NCI-H226 (cell line): ENCODE measurements at places on chromosomes 4 and X.

- no peak for DNase-seq
Measured at GRCh38 chr4:86386817-86387415, 27.1 kb upstream of the MAPK10 start.

DNA sequence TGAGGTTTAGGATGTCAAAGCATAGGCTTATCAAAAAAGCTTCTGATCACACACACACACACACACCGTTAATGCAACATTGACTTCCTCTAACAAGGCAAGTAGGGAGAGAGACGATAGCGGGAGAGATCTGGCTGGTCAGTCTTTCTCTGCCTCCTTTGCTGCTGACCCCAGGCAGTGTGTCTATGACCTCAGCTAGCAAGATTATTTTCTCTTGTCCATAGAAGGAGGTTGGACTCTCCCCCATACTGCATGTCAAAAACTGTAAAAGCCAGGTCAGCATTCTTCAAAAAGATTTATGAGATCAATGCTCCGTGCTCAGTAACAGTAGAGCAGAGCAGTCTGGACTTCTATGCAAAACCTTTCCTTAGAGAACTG lies 63.5 kb upstream of the PGM2 start:
- DNase-seq = no peak

DNA sequence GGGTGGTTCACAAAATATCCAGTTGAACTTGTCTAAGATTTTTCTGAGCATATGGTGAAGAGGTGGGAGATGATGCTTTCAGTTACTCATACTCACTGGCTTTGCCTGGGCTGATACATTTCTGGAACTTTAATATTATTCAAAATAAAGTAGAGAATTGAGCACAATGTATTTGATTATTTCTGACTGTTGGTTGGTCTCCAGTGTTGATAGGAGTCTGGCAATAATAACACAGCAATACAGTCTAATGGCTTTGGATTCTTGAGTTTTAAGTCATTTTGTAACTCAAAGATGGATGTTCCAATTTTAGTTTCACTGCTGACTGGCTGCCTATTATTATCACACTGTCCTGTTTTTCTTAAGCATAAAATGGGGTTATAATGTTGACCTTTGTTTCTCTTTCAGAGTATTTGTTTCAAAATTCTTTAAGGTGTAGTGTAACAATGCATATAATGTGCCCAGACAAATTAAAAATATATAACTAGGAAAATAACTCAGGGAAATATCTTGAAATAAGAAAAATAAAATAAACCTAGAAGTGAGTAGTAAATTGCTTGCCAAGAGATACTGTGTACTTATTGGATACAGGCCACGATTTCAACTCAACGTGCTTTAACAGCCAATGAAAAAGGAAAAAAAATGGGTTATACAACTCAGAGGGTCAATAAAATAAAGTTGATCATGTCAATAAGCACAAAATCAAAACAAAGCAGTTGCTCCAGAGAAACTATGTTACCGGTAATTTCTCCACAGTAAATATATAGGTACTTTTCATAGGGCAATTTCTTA lies 99.0 kb downstream of the ARSJ start:
- DNase-seq = no peak

- peak; percentile 64 for DNase-seq
Measured at GRCh38 chr4:174429701-174430410, 92.4 kb downstream of the HPGD start.

GRCh38 chr4:126799971-126800574 lies 832.7 kb upstream of the INTU start:
- DNase-seq = no peak

GRCh38 chr4:141347684-141348083 lies 127.0 kb downstream of the ZNF330 start:
- DNase-seq = no peak

- no peak for DNase-seq
Measured at GRCh38 chr4:145489556-145489955, 7.9 kb downstream of the SMAD1 start.

DNA sequence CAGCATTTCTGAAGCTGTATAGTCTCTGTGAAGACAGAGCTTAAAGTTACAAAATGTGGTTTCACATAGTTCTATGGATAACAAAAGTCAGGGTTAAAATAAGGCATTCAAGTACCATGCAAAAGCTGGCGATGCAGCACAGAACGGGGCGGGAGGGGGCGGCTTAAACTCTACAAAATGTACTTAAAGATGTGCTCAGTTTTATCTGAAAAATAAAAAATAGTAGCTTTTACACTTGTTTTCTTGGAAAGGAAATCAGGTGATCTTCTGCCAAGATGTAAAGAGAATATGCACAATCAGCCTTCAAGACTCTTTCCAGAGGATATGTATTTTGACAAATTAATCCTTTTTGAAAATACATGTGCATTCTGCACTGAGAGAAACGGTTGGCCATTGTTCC lies 301.7 kb upstream of the EMCN start:
- no peak for DNase-seq

DNA sequence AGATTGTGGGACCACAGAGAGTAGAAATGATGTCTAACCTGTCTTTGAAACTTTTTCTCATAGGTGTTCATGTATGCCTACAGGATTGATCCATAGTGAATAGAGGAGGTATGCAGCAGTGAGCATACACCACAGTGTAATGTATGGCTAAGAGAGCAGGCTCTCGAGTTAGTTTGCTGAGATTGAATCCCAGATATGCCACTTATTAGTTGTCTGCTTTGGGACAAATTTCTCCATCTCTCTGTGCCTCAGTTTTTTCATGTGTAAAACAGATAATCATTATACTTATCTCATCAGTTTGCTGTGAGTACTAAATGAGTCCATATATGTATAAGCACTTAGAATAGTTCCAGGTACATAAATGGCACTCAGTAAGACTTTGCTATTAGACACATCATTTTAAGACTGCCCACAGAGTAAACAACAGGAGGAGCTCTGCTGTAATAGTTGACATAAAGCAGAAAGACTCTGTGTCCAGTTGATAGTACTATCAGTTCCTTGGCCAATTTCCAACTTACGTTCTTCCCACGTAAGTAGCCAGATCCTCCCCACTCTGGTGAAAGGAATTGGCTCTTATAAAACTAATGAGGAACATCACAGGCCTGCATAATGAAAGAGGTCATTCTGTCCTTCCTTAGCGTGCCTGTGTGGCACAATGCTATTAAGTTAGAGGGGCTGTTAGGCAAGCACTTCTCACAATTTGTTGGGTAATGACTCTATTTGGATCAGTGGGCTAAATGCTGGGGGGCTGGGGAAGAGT lies 20.7 kb upstream of the RNF150 start:
- DNase-seq = peak; percentile 49

DNA sequence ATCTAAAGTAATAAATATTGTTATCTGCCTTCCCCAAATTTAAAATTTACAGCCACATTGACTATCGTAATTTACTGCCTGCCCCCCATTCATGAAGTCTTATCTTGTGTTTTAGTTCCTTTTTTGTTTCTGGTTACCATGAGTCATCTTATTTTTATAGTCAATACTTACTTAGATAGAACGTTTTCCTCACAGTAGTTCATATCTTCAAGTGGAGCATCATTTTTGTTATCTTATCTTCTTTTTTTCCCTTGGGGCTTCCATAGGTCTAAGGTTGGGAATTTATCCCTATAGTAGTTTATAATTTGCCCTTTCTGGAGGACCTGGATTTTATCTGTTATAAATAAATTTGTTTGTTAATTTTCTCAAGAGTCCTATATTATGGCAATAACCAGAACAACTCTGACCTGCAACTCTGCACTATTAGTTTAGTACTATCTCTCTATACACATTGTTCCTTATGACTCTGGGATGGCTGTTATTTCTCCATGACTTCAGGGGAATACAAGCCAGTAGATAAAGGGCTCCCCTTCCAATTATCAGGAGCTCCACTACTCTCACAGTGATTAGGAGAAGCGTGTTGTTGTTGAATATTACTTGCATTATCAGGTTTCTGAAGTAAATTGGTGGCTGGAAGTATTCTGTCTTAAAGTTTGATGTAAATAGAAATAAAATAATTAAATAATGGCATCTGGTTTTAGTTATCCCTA lies 330.6 kb downstream of the GALNTL6 start:
- peak; percentile 8 for DNase-seq

- DNase-seq = peak; percentile 31
Measured at GRCh38 chr4:114791976-114792375, 193.4 kb downstream of the UGT8 start.

DNA sequence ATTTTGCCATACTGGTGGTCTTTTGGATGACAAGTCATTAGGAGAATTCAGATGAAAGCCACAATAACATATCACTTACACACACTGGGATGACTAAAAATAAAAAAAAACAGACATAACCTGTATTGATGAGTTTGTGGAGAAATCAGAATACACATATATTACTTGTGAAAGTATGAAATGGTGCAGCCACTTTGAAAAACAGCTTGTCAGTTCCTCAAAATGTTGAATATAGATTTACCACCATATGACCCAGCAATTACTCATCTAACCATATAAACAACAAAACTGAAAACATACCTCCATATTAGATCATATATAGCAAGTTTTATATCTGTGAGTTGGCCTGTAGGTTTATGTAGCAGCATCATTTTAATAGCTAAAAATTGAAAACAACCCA lies 608.7 kb downstream of the TLL1 start:
- no peak for DNase-seq

DNA sequence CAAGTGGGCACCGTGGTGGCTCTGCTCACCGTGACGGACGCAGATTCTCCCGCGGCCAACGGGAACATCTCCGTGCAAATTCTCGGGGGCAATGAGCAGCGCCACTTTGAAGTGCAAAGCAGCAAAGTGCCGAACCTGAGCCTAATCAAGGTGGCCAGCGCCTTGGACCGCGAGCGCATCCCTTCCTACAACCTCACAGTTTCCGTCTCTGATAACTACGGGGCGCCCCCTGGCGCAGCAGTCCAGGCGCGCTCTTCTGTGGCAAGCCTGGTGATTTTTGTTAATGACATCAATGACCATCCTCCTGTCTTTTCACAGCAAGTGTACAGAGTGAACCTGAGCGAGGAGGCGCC lies 2.7 kb downstream of the FAT4 start:
- no peak for DNase-seq

GRCh38 chr4:135732448-135732847 lies 1530.9 kb upstream of the PABPC4L start:
- no peak for DNase-seq

DNA sequence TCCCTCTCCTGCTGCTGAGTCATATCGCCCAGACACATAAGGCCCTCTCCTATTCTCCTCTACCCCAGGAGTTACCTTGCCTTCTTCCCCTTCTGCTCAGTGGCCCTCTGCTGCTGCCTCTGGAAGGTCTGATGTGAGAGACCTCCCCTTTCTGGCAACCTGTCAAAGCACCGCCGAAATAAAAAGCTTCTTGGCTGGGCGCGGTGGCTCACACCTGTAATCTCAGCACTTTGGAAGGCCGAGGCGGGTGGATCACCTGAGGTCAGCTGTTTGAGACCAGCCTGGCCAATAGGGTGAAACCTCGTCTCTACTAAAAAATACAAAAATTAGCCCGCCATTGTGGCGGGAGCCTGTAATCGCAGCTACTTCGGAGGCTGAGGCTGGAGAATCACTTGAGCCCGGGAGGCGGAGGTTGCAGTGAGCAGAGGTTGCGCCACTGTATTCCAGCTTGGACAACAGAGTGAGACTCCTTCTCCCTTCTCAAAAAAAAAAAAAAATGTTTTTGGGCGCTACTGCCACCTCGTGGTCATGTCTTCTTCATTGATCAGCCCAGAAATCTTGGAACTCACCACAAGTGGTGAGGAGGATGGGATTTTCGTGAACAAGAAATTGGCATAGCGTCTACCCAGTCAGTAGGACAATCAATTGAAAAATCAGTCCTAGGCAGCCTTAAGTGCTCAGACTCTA lies 8.6 kb upstream of the ZXDA start:
- DNase-seq = peak; percentile 3

- DNase-seq = no peak
Measured at GRCh38 chr4:5821665-5822358, 71.1 kb downstream of the CRMP1 start.

DNA sequence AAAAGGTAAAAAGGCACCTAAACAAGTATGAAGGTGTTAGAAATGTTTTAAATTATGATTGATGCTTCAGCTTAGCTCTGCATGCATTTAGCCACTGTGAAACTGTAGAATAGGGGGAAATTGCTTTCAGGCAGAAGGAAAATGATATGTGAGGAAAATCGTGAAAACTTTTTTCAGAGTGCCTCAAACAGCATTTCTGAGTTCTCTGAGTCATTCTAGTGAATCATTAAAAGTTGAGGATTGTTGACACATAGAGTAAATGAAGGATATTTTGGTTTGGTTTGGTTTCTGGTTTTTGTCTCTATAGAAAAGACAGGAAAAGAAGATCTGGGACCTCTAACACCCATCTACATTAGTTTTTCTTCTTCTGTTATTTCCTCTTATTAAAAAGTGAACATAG lies 332.5 kb upstream of the TRAM1L1 start:
- DNase-seq = no peak

GRCh38 chr4:101782546-101782945 lies 8.0 kb upstream of the BANK1 start:
- DNase-seq = no peak

- DNase-seq = no peak
Measured at GRCh38 chrX:124263743-124264142, 68.7 kb upstream of the TEX13D start.

DNA sequence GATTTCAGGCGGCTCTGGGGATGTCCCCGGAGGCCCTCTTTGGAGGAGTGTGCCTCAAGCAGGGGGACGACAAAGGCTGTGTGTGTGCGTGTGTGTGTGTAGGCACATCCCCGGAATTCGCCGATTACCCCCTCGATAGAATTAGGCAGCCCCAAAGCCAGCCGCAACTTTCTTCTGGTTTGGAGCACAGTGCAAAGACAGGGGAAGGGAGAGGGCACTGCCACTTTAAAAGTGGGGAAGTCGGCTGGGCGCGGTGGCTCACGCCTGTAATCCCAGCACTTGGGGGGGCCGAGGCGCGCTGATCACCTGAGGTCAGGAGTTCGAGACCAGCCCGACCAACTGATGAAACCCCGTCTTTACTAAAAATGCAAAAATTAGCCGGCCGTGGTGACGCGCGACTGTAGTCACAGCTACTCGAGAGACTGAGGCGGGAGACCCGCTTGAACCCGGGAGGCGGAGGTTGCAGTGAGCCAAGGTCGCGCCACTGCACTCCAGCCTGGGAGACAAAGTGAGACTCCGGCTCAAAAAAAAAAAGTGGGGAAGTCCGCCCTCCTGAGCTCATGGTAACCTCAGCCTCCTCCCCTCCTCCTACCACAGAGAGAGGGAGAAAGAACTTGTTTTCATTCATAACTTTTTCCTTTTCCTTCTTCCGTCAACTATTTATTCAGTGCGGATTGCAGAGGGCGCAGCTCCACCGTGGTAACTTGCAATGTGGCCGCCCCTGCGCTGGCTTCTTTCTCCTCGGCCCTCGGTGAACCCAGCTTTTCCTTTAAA lies 2.4 kb downstream of the SPRY1 start:
- peak; percentile 9 for DNase-seq

GRCh38 chrX:41265615-41266014 lies 68.3 kb upstream of the DDX3X start:
- DNase-seq = no peak

GRCh38 chr4:24256547-24256946 lies 327.8 kb downstream of the DHX15 start:
- no peak for DNase-seq

GRCh38 chrX:100731441-100732281 lies at the start of gene SYTL4:
TSS of gene SYTL4 (minus strand) at chrX:100732121. CDS start at chrX:100702037, 30,084 bp downstream.
- no peak for DNase-seq
